ENCODE measurements at places on chromosomes 2 and 18.

GRCh38 chr18:7248877-7249276, 18.0 kb downstream of the LRRC30 start:
- no peak for DNase-seq

- no peak for DNase-seq
Measured at GRCh38 chr18:23350188-23350587, 102.9 kb upstream of the RIOK3 start.

GRCh38 chr18:23531912-23532311, 28.6 kb downstream of the RMC1 start:
- DNase-seq: no peak

- DNase-seq: no peak
Measured at GRCh38 chr2:7900593-7900992, 781.3 kb upstream of the ID2 start.

DNA sequence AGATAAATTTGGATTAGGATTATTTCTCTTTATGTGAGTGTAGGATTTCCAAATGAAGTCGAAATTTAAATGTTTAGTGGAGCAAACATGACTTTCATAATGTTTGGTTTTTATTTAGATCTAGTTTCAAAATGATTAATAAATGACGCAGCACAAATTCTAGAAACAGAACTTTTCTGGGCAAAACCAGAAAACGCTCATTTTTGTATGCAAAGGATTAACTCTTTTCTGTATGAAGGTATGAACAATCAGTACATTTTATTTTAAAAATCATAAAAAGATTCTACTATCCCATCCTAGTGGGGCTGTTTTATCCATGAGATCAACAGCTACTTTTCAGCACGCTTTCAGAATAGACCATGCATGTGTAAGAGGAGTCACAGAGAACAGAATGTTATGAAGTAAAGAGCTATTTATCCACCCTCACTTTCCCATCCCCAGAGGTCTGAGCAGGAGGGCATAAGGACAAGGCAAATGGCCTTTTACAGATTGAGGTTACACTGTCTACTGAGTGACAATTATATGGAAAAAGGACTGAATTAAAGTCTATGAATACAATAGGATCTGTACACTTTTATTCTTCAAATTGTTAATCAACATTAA, 270.8 kb downstream of the ZEB2 start:
- no peak for DNase-seq

- no peak for DNase-seq
Measured at GRCh38 chr2:234329202-234329960, 167.5 kb downstream of the ARL4C start.

- no peak for DNase-seq
Measured at GRCh38 chr2:60954139-60954538, 63.4 kb upstream of the PEX13 start.

DNA sequence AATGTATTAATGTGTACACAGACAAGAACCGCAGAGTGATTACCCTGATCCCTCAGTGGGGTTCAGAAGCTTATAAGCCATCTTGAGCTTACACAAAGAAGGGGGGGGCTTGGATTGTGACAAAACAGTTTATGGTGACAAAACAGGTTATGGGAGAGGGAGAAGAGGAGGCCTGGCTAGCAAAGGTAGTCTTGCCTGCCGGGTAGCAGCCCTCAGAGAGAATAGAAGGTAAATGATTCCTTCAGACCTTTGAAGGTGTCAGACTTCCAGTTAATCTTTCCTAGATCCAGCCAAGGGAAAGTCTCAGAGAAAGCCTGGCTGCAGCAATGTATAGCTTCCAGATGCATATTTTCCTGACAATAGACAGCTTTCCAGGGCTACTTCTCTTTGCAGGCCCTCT, 44.6 kb upstream of the RAPH1 start:
- DNase-seq: no peak

DNA sequence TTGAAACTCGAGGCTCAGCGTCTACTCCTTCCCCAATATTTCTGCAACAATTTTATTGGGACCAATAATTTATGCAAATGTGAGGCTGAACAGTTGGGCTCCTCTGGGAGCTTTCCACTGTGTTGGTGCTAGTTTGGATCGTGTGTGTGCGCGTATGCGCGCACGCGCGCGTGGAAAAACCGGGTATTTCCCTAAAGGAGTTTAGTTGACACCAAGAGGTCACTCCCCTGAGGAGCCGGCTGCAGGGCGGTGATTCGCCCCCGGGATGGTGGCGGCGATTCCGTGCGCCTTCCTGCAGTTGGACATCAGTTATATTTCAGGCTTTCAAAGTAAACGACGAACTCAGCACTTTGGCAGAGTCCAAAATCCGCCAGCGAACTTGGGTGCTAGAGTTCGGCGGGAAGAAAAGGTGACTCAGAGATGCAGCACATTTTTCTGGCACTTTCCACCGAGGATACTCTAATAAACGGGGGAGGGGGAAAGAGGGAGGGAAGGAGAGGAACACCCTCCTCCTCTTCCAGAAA, 186.5 kb upstream of the FANCL start:
- no peak for DNase-seq

- DNase-seq: no peak
Measured at GRCh38 chr2:179341152-179341866, 76.7 kb upstream of the SESTD1 start.

DNA sequence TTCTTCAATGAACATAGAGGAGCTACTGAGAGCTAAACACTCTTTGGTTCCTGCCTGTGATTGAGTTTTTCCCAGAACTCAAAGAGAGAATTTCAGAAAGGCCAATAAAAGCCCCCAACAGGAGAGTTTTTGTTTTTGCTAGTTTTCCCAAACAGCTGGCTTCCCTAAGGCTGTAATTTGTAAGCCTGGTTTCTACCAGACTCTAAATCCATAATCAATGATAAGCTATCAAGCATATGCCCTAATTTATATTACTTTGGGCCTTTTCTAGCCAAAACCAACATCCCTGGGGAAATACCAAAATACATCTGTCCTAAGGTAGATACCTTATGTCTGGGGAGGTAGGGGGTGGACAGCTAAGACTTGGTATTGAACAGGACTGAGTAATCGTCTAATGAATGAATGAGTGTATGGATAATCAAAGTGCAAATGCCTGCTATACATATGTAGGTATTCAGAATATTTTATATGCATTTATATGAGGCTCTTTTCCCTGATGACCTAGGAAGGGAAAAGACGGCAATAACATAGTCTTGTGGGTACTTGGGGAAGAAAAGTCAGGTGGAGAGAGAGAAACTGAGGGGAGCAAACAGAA, 26.0 kb upstream of the APOB start:
- DNase-seq: no peak

GRCh38 chr2:237955640-237956401, 11.0 kb upstream of the UBE2F start:
- DNase-seq: no peak

GRCh38 chr2:175188761-175189160, 7.3 kb upstream of the ATP5MC3 start:
- no peak for DNase-seq

GRCh38 chr2:13545320-13545719, 828.6 kb downstream of the TRIB2 start:
- DNase-seq: no peak

DNA sequence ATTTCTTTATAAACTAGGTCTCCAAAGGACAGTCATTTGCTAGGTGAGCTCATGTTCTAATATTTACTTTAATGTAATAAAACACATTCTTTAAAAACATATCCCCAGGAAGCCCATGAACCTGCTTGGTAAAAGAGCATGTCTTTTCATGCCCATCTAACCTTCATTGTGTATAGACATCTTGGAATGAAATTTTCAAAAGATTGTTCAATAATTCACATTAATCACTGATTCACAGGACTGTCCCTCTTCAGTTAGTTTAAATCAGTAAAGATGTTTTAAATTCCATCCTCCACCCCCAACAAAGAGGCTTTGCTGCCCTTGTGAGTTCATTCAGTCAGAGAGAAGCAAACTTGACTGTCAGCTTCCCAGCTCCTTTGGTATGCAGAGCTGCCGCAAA, 633.4 kb upstream of the CELF4 start:
- DNase-seq: no peak

DNA sequence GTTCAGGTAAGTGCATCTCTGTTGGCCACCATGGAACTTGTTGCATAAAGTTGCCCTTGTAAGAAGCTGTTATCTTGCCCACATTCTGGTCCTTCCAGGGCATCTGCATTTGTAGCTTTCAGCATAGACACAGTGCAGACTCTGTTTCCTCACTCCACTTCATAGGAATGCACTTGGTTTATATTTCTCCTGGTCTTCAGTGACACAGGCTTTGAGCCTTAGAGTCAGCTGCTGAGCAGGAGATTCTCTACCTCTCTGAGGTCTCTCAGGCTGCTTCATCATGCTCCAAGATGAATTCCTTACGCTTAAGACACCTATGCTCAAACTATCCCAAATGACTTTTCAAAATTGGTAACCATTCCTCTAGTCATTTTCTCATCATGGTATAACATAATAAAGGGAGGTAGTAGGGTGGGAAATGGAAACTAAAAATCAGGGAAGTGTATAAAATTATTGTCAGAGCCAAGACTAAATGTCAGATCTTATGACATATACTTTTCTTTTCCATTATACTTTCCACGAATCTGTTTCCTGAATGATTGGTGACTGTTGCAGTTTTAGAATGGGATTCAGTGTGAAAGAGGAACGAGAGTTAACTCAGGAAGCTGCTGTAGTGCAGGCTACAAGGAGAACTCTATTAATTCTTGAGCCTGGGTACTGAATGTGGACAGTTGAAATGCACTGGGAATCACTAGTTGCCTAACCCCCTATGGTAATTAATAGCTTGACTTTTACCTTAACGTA, 72.0 kb downstream of the GALNT1 start:
- no peak for DNase-seq

GRCh38 chr2:42566837-42567321, 1.6 kb upstream of the MTA3 start:
- no peak for DNase-seq

- DNase-seq: no peak
Measured at GRCh38 chr2:11458753-11459152, 7.2 kb downstream of the E2F6 start.

DNA sequence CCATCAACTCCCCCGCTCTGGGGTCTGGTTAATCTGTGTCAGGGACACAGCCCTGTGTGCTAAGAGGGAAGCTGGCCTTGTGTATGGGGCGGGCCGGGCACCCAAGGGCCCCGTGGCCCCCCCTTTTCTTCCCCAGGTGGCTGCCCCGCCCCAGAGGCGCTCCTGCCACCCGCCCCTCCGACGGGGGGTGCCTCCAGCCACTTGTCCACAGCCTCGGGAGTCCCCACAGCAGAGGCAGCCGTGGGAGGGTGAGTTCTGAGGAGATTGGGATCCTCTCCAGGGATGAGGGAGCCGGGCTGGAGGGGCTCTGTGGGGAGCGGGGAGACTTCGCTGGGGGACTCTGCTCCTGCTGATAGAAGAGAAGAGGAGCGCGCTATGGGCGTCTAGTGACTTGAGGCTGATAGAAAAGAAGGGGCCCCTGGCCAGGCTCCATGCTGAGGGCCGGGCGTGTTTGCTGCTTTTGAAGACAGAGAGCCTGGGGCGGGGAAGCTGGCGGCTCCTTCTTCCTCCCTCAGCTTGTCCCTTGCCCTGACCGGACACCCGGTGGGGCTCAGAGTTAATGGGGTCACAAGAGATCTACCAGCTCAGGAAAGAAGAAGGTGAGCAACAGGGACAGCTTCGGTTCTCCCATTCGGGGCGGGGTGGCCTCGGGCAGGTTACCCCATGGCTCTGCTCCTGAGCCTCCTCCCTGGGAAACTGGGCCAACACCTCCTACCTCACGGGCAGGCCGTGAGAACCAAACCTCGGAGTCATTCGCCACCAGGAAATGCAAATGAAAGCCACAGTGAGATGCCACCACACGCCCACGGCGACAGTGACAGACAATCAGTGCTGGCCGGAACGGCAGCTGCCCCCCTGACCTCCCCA, 89.4 kb upstream of the TAF1B start:
- DNase-seq: no peak

GRCh38 chr18:9354256-9354655, 19.7 kb downstream of the TWSG1 start:
- DNase-seq: no peak
